Naive thymus-derived CD8-positive, alpha-beta T cell (primary cell): ENCODE measurements at places on chromosomes 12 and 14.

GRCh38 chr14:98923596-98923995, 348.4 kb downstream of the BCL11B start:
- no peak for DNase-seq

DNA sequence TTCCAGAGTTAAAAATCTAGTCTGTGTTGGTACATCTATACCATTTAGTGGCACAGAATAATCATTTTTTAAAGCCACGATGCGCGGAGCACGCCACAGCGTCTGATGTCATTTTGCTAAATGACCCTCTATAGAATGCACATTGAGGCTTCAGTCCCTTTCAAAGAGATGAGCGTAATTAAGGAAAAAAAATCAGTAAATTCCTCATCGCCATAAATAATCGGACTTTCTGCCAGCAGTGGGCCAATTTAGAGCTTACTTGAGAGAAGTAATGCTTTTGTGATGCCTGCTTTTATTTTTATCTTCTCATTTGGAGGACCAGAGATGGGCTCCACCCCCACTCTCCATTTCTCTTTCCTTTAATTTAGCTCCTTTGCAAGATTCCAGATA, 4.0 kb downstream of the ASCL1 start:
- DNase-seq, result no peak

- peak; percentile 31 for DNase-seq
Observed at GRCh38 chr12:107178776-107179175, 85.4 kb upstream of the CRY1 start.

DNA sequence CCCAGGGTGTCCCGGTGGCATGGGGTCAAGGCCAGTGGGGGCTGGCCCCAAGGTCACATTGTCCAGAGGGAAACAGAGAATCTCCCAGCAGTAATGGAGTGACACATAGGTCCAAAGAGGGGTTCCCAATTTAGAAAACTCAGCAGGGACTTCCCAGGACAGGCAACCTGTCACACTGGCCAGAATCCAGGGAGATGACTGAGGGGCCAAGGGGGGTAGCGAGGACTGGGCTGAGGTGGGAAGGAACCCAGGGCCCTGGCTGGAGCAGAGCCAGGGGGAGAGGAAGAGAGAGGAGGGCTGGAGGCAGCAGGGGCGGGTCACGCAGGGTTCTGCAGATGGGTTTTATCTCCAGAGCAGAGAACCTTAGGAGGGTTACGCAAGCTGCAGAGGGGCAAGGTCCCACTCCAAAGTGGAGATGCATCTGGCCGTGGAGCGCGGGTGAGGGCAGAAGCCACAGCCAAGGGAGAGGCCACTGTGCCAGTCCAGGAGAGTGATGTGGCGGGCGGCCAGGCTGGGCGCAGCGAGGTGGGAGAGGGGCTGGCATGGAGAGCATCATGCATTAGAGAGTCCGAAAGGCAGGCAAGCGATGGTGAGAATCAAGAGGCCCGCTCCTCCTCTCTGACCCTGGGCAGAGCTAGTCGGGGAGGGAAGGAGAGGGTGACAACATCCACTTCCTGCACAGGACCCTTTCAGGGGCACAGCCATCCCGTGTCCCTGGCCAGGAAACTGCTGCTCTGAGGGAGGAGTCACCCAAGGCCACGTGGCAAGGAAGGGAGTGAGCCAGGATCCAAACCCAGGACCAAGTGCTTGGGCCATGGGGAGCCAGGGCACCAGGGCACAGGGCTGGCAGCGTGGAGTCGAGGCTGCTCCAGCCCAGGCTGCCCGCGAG, 29.0 kb downstream of the NCOR2 start:
- no peak for DNase-seq

DNA sequence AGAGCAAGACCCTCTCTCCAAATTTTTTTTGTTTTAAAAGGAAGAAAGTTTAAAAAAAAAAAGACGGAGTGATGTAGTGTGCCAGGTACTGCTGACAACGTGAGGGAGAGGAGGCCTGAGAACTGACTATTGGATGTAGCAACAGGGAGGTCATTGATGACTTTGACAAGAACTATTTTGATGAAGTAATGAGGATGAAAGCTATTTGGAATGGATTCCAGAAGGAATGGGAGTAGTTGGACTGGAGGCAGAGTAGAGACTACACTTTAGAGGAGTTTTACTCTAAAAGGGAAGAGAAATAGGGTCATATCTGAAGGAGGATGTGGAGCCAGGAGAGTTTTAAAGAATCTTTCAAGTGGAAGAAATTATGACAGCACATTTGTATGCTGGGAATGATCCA, 27.8 kb upstream of the SLC38A2 start:
- DNase-seq, result no peak

- DNase-seq, result no peak
Observed at GRCh38 chr14:21352587-21352986, 31.2 kb downstream of the SUPT16H start.

- DNase-seq, result no peak
Observed at GRCh38 chr14:101230161-101230850, 326.8 kb upstream of the RTL1 start.

- no peak for DNase-seq
Observed at GRCh38 chr14:76267322-76268046, 108.5 kb upstream of the ESRRB start.

GRCh38 chr12:64120568-64120967, 101.5 kb downstream of the KICS2 start:
- DNase-seq, result no peak

DNA sequence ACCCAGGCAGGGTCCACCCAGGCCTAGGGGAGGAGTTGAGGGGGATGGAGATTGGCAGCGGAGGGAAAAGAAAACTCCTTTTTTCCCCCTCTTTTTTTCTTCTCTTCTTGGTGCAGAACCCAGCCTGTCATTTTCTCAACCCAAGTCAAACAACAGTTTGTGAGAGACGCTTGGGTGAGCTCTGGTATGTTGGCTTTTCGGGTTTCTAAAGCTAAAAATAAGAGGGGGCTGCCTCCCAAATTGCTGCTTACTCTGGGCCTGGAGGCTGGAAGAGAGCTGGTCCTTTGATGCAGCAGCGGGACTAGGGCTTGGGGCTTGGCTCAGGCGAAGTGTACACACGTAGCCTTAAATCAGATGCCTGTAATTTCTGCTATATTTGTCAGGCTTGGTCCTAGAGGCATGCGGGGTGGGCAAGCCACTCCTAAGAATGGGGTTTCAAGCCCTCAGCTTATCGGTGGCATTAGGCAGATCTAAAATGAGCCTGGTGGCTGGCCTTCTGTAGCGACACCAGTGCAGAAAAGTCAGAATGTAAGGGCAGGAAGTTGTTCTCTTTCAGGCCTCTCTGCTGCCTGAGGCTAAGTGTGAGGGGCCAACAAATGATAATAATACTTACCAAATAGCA, 816 bp upstream of the SLC8A3 start:
- no peak for DNase-seq

GRCh38 chr12:48788854-48789775, at the start of gene ADCY6:
TSS of gene ADCY6 (minus strand) at chr12:48789089. CDS start at chr12:48783434, 5,655 bp downstream.
- no peak for DNase-seq

- DNase-seq, result no peak
Observed at GRCh38 chr12:31019976-31020375, 53.7 kb upstream of the DDX11 start.

- no peak for DNase-seq
Observed at GRCh38 chr12:15477761-15478160, 155.5 kb downstream of the PTPRO start.

DNA sequence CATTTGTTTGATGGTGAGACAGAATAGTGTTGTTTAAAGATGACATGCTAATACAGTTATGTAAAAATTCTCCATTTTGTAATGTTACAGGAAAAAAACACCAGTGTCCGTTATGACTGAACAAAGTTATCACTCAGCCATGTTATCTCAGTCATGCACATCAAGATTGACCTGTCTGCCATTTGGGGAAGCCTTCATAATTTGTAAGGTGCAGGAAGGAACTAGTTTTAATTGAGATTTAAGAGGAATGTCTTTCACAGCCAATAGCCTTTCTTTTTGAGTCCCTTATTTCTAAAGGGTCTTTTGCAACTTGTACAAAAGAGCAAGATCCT, 432.2 kb downstream of the RAD51B start:
- no peak for DNase-seq

- no peak for DNase-seq
Observed at GRCh38 chr12:50567926-50568325, 63.1 kb downstream of the DIP2B start.

DNA sequence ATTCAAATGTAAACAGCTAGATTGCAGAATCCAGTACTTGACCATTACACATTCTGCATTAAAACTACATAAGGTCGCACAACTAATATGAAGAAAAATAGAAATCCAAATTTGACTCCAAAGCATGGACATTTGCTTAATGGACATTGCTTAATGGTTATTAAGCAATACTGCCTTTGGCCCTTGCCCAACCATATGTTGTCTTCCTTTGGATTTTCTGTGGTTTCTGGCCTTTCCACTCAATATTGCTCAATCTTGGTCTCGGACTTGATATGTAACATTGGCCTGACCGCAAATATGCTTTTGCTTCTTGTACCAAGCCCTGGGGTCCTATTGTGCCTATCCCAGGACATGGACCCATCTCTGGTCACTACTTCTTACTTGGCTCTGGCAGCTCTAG, 67.2 kb downstream of the PTPRR start:
- no peak for DNase-seq

GRCh38 chr12:23947395-23947794, 2.1 kb downstream of the SOX5 start:
- no peak for DNase-seq

- DNase-seq, result no peak
Observed at GRCh38 chr14:99407416-99407815, 73.2 kb downstream of the SETD3 start.

DNA sequence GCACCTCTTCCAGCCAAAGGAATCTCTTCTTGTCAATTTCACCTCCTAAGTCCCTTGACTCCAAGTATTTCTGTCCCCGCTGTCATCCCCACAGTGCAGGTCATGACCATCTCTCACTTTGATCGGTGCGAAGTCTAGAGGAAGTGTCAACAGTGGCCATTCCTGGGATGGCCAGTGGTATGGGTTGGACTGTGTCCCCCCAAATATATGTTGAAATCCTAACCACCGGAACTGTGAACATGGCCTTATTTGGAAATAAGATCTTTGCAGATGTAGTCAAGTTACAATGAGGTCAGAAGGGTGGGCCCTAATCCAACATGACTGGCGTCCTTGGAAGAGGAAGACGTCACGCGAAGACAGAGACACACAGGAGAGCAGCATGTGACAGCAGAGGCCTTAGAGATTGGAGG, 155.9 kb upstream of the PRMT8 start:
- DNase-seq, result no peak
